Endothelial cell (in vitro differentiated cells): ENCODE measurements at places on chromosomes 1 and 21. TPM values are rescaled to one million over a fixed set of nuclear protein-coding genes. Genes with fewer than 3 reads are reported as not detected.

Gene BACE2
- total RNA-seq: 151 TPM

Gene SPRR2B
- not detected for total RNA-seq

Gene SH2D5
- total RNA-seq: 0.26 TPM

Gene TENT5C
- 0.05 TPM for total RNA-seq

Gene VAMP4
- 11.1 TPM for total RNA-seq

Gene CATSPERE
- 1.1 TPM for total RNA-seq

Gene RAD54L
- total RNA-seq: 9.3 TPM
